ENCODE measurements at places on chromosomes 4 and X. TPM values are rescaled to one million over a fixed set of nuclear protein-coding genes. Genes with fewer than 3 reads are reported as not detected.

DNA sequence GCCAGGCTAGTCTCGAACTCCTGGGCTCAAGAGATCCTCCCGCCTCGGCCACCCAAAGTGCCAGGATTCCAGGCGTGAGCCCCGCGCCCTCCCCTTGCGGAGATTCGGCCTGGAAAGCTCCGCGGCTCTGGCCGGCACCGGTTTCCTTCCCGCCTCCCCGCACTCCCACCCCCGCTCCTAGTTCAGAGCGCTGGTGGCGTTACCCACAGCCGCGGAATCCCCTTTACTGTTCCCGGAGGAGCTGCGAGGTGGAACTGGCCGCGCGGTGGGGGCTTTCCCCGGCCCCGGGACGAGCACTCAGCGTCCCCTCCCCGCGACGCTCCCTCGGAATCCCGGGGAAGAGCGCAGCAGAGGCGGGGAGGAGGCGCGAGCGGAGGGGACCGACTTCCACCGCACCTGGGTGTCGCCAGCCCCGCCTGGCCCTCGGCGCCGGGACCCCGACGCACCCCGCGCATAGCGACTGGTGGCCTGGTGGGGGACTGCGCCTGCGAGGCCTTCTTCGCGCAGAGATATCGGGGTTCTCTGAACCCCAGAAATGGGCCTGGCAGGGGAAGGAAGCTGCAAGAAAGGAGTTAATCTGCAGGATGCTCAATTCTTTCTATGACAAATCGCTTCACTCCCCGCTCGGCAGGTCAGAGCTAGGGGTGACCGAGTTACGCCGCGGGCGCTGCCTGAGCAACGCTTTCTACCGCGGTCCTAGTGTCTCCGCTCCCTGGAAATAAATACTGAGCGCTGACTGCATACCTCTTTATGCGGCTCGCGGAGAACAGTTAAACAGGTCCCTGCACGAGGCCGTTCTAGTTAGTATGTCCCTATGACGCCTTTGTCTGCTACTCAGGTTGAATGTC lies 14.6 kb upstream of the SLC25A4 start:
- DNase-seq: no peak

GRCh38 chr4:137681081-137681480 lies 148.8 kb upstream of the PCDH18 start:
- no peak for DNase-seq

The EREG gene
- total RNA-seq: not detected

DNA sequence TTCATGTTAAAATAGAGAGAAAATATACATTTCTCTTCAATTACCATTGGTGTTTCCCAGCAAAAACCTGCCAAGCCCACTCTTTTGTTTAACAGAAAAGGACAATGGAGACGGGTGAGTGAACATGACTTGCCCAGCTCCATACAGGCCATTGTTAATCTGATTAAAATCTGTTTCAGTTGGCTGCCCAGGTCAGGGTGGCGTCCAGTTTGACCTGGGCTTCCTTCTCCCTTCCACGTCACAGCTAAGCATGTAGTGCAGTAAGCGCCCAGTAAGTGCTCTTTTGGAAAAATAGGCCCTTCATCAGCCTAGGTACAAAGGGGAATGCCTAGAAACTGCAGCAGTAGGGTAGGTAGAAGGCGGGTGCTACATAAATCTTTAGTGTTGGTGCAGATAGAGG lies 1.5 kb upstream of the PORCN start:
- DNase-seq: no peak

DNA sequence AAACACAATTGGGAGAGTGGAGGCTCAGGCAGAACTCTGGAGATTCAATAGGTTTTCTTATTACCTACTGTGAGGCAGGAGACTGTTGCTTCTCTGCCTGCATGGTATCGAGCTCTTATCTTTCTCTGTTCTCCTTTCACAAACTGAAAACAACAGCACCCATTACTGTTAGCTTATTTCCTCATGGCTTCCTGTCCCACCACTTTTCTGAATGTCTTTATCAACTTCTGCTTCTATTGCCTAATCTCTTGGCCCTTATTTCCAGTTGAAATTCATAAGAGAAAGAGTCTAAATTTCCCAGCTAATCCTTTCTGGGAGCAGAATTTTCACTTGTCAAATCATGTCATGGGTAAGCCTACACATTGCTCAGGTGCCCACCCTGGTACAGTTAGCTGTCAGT lies 46.8 kb upstream of the NDST3 start:
- DNase-seq: no peak

DNA sequence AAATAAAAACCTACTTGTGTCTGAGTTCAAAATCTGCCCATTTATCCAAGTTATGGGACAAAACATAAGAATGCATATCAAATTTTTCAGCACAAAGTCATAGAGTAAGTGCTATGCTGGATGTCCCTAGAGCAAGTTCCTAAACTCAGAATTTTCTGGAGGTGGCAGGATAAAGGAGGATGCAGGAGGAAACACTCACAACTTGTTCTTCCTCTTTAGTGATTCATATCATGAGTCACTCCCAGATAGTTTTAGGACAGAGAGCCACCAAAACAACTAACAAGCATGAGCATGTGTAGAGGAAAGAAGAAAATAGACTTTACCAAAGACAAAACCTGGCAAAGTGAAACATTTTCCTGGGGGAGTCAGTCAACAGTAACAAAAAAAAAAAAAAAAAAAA lies 302.7 kb downstream of the KCTD8 start:
- no peak for DNase-seq

GRCh38 chrX:148049441-148049840 lies 68.3 kb downstream of the FMR1NB start:
- DNase-seq: no peak

GRCh38 chr4:148072789-148073188 lies 340.9 kb downstream of the ARHGAP10 start:
- DNase-seq: no peak

DNA sequence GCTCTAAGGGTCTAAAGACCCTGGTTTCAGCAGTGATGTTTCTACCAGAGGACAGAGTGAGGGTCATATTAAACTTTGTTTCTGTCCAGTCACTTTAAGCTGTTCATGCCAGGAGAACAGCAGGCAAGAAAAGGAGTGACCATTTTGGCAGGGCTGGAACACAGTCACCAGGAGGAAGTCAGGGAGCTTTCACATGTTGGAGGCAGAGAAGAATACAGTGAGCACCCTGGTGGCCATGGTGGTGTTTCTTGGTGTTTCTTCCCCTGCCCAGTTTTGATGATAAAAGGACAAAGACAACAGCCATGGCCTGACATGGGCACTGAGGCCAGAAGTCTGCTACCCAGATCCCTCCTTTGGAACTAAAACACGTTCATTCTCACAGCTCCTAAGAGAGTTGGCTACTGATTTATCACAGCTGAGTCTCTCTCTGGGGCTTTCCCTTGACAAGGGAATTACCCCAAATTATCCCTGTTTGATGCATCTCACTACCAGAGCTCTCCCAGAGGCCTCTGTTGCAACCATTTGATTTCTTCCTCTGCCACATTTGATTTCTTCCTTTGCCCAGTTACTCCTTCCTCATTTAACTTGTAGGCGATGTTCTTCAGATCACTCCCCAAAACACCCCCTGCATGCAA lies 106.4 kb upstream of the NWD2 start:
- DNase-seq: no peak

DNA sequence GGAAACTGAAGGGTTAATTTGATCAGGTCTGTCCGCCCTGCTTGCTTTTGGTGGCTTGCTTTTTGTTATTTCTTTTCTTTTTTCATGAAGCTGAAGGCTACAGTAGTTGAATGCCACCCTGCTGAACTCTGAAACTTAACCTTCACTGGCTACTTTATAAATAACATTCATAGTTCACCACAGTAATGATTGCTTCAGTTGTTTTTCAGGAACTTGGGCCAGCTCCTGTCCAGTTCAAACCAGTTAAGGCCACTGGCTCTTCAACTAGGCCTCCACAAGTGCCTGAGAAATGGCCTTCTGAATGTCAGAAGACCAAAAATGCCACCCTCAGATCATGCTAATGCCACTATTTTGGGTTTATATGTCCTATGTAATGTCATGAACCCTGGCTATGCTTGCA lies 7.7 kb upstream of the ASB9 start:
- DNase-seq: no peak

The EDA2R gene
- 4.2 TPM for total RNA-seq

- no peak for DNase-seq
These were observed 72.3 kb upstream of the TNMD start for GRCh38 chrX:100512471-100512870.

- no peak for DNase-seq
These were observed 1.5 kb upstream of the SCARB2 start for GRCh38 chr4:76215077-76215476.

DNA sequence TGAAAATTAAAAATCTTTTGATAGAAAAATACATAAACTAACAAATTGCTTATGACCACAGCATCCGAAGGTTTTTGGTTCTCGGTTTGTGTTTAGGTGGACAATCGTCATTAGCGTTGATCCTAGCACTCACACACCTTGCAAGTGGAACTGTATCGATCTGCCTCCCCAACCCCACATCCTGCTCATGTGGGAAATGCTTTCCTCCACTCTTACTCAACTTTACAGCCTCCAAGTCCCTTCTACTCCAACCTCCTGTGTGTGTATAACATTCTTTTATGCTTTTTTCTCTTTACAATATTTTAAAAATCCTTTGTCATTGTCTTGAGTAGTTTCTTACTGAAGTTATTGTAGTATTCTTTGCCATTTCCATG lies 15.6 kb upstream of the TMEM131L start:
- no peak for DNase-seq

The WDFY3 gene
- 80.1 TPM for total RNA-seq

All from chondrocyte (in vitro differentiated cells).